ENCODE measurements at places on chromosomes 6 and 20. TPM values are rescaled to one million over a fixed set of nuclear protein-coding genes. Genes with fewer than 3 reads are reported as not detected.

GNMT gene
- 0.97 TPM for total RNA-seq

TRIM39 gene
- total RNA-seq: 41.4 TPM

ID4 gene
- not detected for total RNA-seq

PMEPA1 gene
- total RNA-seq: 4.5 TPM
